ENCODE measurements at places on chromosomes 3 and 15.

GRCh38 chr3:3127432-3128010 is 781 bp downstream of the TRNT1 start:
- no peak for DNase-seq

GRCh38 chr3:126131881-126132750 is 48.2 kb upstream of the SLC41A3 start:
- no peak for DNase-seq

- DNase-seq = no peak
Observed at GRCh38 chr3:9507586-9508578, 45.7 kb downstream of the LHFPL4 start.

DNA sequence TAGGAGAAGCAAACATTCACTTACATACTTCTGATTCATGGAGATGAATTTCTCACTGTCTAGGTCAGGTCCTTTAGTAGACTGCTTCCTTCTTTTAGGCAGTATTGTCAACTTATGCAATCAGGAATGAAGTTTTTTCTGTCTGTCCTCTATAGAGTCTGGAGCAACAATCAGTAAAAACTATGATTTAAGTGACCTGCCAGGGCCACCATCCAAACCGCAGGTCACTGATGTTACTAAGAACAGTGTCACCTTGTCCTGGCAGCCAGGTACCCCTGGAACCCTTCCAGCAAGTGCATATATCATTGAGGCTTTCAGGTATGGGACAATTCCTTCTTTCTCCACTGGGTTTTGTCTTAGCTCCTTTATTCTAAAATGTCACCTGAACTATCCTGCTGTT is 523.1 kb downstream of the ROBO2 start:
- DNase-seq = no peak

GRCh38 chr3:184785890-184786279 is 26.1 kb upstream of the VPS8 start:
- no peak for DNase-seq

All from T1000 (cell line).